ENCODE measurements at places on chromosomes 12 and 14.

DNA sequence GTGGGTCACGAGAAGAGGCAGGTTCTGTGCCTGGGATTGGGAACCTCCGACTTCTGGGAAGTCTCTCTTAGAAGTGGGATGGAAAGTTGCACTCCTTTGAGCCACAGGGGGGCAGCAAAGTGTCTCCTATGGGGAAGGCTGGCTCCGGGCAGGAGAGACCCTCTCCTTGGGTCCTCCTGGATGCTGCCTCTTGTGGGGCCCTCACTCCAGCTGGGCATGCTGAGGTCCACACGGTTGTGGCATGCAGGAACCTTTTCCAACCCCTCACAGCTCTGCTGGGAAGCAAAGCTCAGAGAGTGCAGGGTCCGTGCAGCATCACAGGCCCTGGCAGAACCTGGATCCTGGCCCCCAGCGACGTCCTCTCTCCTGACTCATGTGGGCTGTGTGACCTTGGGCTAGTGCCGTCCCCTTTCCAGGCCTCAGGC, 17.4 kb downstream of the SDSL start:
- DNase-seq: no peak

- no peak for DNase-seq
Observed at GRCh38 chr12:132399092-132400010, 70.0 kb upstream of the GALNT9 start.

DNA sequence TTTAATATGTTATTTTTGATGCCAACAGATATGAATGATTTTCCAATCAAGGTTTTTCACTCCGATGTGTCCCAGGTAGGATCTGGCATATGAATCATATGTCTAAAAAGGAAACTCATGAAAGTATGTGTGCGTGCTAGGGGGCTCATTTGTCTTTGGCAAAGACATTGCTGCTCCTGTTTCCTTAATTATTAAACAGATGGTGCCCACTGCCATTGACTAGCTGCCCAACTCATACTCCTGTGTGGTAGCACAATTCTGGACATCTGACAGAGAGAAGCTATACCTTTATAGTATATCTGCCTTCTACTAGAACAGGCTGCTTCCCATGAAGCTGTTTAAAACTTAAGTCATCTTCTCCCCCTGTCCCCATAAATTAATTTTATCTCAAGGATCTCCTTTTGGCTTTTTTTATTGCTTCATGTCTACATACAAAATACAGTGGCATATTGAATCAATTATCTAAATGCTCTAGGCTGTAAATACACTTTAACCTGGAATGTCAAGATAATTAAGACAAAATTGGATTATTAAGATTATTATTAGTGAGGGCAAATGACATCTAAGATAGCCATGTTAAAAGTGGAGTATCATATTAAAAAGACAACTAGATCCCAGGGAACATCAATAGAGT, 1.4 kb upstream of the PDE3A start:
- no peak for DNase-seq

DNA sequence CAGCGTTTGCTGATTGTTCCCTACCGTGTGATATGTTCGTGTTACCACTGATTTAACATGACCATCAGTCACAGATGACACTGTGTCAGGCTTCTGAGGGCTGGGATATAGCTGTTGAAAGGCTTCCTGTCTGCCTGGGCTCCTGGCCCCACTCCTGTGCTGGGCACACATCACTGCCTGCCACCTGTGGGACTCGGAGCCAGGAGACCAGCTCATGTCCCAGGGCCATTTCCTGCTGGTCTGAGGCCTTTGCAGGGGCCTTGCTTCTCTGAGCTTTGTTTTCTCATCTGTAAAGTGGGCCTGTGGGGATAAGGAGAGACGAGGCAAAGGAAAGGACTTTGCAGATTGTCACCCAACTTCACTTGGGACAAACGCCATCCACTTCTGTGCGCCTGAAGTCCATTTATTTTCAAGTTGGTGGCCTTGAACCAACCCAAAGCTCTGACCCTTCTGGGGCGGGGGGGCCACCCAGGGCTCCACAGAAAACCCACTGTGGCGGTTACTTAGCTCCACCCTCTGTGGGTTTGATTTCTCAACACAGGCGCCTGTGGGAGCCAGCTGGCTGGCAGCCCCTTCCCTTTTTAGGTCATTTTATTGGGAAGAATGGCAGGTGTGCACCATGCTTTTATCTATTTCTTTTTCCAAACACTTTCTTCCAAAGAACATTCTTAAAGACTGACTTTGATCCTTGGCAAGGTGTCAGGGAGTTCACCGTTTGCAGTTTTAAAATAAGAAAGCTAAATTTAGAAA, 54.1 kb downstream of the BEGAIN start:
- DNase-seq: no peak

All from NCI-H226 (cell line).